ENCODE measurements at places on chromosomes 3 and 15.
A peak's percentile ranks its signal among the peaks of the same experiment; 100 is the strongest.

DNA sequence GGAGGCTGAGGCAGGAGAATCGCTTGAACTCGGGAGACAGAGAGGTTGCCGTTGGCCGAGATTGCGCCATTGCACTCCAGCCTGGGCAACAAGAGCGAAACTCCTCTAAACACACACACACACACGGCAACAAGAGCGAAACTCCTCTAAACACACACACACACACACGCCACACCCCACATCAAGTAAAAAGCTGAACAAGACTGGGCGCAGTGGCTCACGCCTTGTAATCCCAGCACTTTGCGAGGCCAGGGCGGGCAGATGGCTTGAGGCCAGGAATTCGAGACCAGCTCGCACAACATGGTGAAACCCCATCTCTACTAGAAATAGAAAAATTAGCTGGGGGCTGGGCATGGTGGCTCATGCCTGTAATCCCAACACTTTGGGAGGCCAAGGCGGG is 49.0 kb downstream of the HOMER2 start:
- no peak for DNase-seq

DNA sequence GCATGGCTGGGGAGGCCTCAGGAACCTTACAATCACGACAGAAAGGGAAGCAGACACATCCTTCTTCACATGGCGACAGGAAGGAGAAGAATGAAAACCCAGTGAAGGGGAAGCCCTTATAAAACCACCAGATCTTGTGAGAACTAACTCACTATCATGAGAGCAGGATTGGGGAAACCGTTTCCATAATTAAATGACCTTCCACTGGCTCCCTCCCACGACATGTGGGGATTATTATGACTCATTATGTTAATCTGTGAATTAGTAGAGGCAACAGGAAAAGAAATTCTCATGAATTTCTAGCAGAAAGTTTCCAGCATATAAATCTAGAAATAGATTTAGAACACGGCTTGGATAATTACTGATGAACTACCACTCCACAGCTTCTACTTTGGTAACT is 937.3 kb downstream of the ROBO1 start:
- no peak for DNase-seq

DNA sequence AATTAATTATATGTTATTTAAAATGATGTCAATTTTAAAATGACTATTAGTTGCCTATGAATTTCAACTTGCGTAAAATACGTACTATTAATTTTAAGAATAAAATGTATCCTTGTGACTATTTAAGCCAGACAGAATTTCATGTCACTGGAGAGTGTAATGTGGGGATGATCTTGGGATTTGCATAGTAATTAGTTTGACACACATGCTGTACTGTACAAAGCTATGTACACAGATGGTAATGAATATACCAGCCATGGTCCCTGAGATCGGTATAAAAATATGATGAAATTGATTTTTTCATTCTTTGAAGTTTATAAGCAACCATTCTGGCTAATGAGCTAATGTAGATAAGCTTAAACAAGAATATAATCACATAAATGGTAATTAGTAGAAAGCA is 134.4 kb upstream of the ROBO1 start:
- DNase-seq = no peak

- no peak for DNase-seq
Observed at GRCh38 chr3:53716998-53717397, 129.2 kb downstream of the CHDH start.

- DNase-seq = no peak
Observed at GRCh38 chr3:31696009-31696297, 163.2 kb downstream of the STT3B start.

- no peak for DNase-seq
Observed at GRCh38 chr3:28590860-28591259, 242.2 kb upstream of the AZI2 start.

DNA sequence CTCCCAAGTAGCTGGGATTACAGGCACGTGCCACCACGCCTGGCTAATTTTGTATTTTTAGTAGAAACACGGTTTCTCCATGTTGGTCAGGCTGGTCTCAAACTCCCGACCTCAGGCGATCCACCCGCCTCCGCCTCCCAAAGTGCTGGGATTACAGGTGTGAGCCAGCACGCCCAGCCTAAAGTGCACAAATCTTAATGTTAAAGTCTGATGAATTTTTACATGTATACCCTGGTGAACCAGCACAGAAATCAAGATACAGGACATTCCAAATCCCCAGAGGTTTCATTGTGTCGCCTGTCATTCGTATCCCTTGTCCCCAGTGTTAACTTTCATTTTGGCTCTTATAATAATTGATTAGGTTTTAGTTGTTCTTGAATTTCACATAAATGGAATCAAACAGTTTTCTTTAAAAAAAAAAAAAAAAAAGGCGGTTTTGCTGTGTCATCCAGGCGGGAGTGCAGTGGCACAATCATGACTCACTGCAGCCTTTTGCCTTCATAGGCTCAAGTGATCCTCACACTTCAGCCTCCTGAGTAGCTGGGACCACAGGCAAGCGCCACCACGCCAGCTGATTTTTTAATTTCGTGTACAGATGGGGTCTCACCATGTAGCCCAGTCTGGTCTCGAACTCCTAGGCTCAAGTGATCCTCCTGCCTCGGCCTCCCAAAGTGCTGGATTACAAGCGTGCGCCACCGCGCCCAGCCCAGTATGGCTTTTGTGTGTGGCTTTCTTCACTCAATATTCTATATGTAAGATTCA is 1.5 kb upstream of the TM4SF19 start:
- DNase-seq = peak; percentile 37

- no peak for DNase-seq
Observed at GRCh38 chr3:108562565-108562964, 26.7 kb downstream of the CIP2A start.

DNA sequence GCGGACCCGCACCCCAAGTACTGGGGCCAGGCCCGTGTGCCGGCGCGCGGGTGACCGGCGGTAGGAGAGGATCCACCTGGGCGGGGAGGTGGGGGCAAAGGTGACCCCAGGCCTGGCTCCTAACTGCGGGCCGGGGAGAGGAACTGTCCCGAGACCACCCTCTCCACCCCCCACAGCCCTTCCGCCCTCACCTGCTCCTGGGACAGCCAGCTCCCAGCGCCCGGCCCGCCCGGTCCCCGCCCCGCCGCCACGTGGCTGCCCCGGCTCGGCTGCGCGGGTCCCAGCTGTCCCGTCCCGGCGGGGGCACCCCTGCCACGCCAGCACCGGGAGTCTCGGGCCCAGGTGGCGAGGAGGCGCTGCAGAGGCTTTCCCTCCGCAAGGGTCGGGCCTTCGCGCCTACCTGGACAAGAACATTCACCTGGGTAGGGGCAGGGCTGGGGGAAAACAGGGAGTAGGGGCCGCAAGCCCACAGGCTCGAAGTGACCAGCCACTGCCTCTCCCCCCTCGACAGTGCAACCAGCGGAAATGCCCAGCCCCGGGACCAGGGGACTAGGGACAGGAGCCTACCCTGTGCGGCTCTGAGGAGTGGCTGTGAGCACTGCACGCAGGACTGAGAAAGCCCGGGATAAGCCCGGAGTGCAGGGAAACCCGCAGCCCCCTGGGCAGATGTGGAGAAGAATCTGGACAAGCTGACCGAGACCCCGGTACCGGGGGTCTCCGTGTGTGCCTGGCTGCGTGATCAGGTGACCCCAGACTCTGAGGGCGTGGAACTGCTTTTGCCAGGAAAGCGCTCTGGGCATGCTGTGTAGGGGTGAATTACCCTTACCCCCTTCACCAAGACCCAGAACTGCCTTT is at the start of gene SLC12A8:
SLC12A8 (minus strand) TSS at position 240 of the 855 bp plus-strand sequence. CDS start 1,399 bp downstream, outside the sequence.
- no peak for DNase-seq

DNA sequence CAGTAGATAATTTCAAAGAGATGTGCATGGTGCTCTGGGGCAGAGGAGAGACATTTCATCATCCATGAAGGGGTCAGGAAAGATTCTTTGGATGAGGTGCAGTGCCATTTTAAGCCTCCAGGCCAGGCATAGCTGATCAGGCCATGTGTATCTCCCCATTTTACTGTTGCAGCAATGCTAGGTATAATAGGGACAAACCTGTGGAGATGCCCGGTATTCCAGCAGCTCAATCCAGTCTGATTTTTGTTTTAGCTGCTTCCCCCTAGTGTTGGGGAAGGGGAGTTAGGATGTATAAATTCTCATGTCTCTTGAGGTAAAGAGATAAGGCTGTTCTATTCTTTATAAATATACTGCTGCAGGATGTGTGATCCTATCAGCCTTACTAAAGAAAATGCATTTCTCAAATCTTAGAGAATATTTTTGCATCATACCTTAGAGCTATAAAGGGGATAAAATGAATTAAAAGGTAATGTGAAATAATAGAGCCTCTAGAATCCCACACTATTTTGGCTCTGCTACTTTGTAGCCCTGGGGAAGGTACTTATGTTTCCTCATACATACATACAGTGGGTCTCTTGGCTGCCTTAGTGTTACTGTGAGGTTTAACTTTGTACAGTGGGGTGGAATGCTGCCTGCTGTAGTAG is 5.2 kb downstream of the CDV3 start:
- no peak for DNase-seq

DNA sequence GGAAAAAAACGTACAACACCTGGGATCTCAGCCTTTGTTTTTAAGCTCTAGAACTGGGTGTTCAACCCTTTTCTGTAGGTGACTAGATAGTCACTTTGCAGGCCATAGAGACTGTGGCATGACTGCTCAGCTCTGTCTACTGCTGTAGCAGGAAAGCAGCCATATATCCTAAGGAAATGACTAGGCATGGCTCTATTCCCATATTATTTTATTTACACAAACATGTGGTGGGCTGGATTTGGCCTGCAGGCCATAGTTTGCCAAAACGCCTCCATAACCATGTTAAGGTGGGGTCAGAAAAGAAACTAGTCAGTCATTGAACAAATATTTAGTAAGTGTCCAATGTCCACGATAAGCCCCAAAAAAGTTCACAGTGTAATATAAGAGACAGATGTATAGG is 452.5 kb downstream of the MCTP2 start:
- DNase-seq = no peak

DNA sequence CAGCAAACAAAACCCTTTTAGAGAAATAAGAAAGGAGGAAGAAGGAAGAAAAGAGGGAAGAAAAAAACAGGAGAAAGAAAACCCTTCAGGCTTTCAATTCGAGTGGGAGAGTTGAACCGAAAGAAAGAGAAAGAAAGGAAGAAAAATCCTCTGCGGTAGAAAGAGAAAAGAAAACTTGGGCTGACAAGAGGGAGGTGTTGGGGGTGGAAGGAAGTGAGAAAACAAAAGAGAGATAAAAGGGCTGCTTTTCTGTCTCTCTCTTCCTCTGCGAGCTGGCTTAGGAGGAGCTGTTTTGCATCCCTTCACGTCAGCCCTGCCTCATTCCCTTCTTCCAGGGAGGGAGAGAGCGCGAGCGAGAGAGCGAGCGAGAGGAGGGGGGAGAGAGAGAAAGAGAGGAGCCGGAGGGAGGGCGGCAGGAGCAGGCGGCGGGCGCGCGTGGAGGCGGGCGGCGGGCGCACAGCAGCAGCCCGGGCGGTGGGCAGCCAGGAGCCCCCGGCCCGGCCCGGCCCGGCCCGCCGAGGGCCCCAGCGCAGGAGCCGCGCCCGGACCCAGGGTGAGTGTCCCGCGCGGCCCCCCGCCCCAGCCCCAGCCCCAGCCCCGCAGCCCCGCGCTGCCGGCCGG is at the start of gene ZNF710:
ZNF710 (plus strand) TSS at position 263 of the 621 bp plus-strand sequence. CDS start 65,814 bp downstream, outside the sequence.
- no peak for DNase-seq

DNA sequence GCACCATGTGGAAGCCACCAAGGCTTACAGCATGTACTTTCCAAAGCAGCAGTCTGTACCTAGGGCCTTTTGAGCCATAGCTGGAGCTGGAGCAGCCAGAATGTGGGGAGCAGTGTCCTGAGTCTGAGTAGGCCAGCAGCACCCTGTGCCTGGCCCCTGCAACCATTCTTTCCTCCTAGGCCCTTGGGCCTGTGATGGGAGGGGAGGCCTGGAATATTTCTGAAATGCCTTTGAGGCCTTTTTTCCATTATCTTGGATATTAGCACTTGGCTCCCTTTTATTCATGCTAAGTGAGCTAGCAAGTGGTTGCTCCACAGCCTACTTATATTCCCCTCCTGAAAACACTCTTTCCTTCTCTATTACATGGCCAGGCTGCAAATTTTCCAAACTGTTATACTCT is 28.1 kb downstream of the TRIM42 start:
- DNase-seq = no peak

DNA sequence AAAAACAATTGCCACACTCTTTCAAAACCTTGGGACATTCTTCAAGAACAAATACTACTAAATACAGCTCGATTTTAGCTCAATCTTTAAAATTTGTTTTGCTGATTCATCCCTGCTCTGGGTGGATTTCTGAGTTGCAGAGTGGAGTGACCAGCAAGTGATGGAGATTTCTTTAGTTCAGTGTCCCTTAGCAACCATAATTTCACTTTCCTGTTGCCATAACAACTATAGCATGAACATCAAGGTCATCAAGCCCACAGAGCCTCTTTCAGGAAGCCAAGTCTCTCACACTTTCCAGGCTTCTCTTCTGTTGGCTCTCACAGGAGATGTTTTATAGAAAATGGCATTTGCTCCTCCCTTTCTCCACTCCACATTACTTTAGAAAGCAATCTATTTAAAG is 597.2 kb upstream of the ADAMTS9 start:
- no peak for DNase-seq

DNA sequence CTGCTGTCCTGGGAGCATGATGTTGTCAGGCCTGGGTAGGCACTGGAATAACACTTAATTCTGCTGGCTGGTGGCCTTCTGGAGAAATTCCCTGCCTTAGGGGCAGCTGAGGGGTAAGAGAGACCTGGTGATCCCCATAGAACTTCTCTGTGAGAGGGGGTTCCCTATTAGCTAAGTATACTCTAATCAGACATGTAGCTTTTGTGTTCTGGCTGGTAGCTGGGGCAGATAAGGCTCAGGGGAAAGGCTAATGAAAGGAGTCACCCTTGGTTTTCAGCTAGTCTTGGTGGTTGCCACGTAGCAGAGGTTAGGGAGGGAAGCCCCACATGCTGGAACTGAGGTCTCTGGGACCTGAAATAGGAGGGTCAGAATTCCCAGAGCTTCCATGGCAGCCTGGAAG is 952 bp upstream of the HDDC3 start:
- DNase-seq = no peak

- no peak for DNase-seq
Observed at GRCh38 chr3:42713747-42714146, 11.1 kb upstream of the HHATL start.

DNA sequence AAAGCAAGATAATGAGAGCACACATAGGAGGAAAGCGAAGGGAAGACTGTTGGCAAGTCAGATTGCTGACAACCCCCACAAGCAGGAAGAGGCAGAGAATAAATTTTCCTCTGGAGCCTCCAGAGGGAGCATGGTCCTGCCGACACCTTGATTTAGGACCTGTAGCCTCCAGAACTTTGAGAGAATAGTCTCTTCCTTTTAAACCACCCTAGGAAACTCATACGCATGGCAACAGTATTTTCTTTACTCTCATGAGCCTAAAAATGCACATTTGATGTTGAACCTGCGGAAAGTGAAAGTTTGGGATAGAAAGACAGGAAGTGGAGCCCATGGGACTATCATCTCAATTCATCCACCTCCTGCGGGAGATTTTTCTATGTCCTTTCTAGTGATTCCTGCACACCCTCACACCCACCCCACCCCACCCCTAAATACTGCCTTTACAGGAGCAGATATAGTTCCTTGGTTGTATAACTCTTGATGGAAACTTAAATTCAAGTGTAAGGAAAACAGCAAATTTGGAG is 116.7 kb upstream of the LPP start:
- DNase-seq = no peak
